Activated T-helper 1 cell treated with anti-CD3 and anti-CD28 coated beads, Interleukin-12 subunit alpha, Interleukin-12 subunit beta, Interleukin-2, Interleukin-4 antibody, amounts not matched to agents 30 ng/mL and 10 ng/mL and 1 ng/mL, durations not matched to agents 14 hours and 24 hours and 36 hours (primary cell): ENCODE measurements at places on chromosomes 16 and 17. TPM values are rescaled to one million over a fixed set of nuclear protein-coding genes. Genes with fewer than 3 reads are reported as not detected.

Gene CIBAR2
- total RNA-seq: not detected in 2 replicates

Gene MAP2K6
- total RNA-seq: 0.88 and 1.7 TPM in 2 replicates

- no peak for DNase-seq
Measured at GRCh38 chr17:39722965-39723848, 7.1 kb downstream of the MIEN1 start.

GRCh38 chr16:72723781-72724180 is 324.1 kb downstream of the ZFHX3 start:
- DNase-seq: no peak

GRCh38 chr17:51748749-51749604 is 409.5 kb downstream of the CA10 start:
- DNase-seq: no peak

GRCh38 chr16:26118575-26118974 is 426.8 kb downstream of the HS3ST4 start:
- no peak for DNase-seq

GRCh38 chr17:19539841-19540311 is 6.2 kb downstream of the SLC47A1 start:
- no peak for DNase-seq

GRCh38 chr17:68627956-68628575 is 26.9 kb upstream of the FAM20A start:
- DNase-seq: no peak
